ENCODE measurements at places on chromosomes 1 and 21.

DNA sequence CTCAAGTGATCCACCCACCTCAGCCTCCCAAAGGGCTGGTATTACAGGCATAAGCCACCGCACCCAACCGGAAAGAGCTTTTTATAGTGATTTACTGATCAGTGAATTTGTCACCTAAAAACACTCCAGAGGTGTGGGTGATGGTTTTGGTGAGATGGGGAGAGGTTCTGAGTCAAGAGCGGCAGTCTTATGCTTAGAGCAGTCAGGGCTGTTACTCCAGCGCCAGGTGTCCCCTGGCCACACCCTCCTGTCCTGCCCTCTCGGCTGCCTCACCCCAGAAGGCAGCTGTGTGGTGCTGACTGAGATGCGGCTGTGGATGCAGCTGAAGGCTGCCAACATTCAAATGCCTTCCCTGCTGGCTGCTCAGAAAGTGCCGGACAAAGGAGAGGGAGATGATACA lies 94.5 kb upstream of the LPGAT1 start:
- no peak for DNase-seq

GRCh38 chr1:2204415-2205190 lies 10.0 kb upstream of the FAAP20 start:
- no peak for DNase-seq

- DNase-seq: no peak
Observed at GRCh38 chr1:23446661-23447310, 22.2 kb upstream of the TCEA3 start.

GRCh38 chr1:88777604-88778149 lies 93.6 kb downstream of the PKN2 start:
- DNase-seq: no peak

DNA sequence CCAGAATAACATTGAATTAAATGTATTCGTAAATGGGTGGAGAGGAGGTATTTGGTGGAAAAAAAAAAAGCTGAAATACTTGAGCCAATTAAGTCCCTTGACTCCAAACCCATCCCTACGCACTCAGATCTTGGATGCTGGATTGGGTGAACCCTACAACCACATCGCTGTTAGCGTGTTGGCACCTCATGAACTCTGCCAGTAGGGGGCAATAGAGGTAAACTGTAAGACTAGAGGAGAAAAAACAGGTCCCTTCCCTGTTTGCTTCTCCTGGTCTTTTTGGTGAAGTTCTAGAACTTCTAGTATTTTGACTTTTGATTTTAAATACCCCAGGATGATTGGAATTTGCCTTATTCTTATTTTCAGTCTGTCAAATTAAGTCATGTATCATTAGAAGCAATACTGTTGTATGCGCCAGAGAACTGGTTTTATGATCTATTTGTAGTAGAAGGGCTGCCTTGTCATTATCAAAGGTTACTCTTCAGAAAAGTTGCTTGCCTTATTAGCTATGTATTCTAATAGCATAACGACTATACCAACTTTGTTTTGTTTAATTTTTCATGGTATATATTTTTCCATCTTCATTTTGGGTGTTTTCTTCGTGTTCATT lies 1.9 kb upstream of the OR13G1 start:
- peak; percentile 0 for DNase-seq

GRCh38 chr1:235442788-235443429 lies 61.3 kb downstream of the B3GALNT2 start:
- DNase-seq: no peak

- DNase-seq: no peak
Observed at GRCh38 chr1:234229581-234230387, 143.5 kb upstream of the COA6 start.

DNA sequence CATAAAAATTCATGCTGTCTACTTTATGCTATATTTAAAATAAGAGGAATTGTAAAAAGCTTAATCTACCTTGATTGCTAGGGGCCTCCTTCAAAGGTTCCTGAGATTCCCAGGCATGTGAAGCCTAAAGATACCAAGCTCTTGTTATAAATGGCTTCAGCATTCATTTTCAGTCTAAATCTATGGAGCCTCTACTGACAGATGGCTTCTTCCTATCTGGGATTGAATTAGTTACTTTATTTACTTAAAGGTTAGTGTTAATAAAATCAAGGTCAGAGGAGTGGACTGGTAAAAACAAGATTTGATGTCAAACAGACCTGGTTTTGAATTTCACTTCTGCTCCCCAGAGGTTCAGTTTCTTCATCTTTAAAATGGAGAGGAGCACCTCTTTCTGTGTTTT lies 93.7 kb downstream of the TNNI3K start:
- DNase-seq: no peak

- DNase-seq: peak; percentile 58
Observed at GRCh38 chr1:181390410-181391077, 92.8 kb upstream of the CACNA1E start.

DNA sequence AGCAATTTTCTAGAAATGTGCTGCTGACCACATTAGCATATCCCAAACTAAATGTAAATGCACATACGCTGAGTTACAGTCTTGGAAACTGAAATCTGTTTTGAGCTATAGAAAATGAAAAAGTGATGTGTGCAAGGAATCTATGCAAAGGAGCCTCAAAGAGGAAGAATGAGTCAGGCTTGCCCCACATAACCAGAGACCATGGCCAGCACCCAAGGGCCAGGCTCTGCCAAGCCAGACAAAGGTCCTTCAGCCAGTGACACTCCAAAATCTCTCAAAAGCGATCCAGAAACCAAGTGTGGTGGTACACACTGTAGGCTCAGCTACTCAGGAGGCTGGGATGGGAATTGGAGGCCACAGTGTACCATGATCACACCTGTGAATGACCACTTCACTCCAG lies 195.2 kb downstream of the TOMM20 start:
- no peak for DNase-seq

DNA sequence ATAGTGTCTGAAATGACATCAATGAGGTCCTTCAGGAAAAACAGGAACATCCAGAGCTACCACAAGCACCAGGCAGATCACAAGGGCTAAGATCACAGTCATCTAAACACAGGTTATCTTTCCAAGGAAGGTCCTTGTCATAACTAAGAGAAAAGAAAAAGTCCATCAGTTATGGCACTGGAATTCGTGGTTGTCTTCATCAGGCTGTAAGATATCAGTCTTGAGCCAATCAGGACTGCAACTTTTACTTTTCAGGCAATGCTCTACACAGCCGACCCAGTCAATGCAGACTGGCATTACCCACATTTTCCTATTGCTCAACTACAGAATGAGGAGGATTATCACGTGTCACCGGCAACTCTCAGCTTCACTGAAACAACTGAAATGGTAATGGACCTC lies 26.4 kb downstream of the SORT1 start:
- no peak for DNase-seq

DNA sequence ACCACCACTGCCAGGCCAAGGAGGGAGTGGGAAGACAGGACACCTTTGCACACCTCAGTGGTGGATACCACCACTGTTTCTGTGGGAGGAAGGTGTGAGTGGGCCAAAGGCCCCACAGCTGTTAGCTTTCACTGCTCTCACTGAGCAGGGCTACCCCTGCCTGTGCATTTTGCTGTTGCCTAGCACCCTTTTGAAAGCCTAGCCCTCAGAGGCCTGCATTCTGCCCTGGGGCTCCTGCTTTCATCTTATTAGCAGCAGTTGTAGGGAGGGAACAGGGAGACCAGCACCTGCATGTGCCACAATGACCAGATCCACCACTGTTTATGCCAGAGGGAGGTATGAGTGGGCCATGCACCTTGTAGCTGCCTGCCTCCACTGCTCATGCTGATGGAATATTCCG lies 110.9 kb upstream of the C21orf91 start:
- no peak for DNase-seq

DNA sequence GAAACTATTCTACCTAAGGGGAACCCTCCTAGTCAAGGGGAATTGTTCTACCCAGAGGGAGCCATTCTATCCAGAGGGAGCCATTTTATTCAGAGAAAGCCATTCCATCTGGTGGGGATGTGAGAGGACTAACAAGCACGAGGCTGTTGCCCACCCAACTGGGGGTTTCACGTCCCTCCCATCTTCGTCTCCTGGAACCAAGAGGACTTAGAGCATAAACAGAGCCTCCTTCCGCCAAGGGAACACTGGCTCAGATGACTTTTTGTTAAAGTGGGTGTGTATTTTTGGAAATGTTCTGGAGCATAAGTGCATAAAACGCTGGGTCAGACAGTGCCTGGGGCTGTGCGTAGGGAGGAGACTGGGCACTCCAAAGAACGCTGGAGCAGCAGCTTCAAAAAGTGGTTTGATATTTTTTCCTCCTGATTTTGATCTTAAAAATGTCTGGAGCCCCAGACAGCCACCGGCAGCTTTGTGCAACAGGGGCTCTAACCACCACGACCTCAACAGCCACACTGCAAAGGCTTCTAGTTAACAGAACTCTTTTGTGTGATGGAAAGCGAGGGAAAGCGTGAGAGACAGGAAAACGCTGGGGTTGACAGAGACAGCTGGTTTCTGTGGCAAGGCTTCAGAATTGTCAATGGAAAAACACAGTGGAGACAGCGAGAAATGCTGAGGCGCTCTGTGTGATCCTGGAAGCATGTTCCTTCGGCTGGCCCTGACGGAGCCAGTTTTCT lies 363.6 kb upstream of the CAMK1G start:
- DNase-seq: no peak

DNA sequence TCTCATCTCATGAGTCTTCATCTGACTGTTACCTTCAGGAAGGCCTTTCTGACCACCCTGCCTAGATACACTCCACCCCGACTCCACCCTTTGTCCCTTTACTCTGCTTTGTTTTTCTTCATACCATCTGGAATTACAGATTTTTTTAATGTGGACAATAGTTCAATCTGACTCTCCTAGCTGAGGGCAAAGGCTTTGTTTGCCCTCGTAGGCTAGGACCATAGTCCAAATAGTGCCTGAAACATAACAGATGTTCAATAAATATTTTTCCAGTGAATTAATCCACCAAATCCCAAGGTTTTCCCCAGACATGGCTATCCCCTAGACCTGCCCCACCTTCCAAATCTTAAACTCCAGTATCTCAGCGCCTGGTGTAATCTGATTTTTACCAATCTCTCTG lies 176.5 kb upstream of the GJB5 start:
- DNase-seq: no peak

- DNase-seq: no peak
Observed at GRCh38 chr1:235971020-235971419, 93.9 kb downstream of the NID1 start.

DNA sequence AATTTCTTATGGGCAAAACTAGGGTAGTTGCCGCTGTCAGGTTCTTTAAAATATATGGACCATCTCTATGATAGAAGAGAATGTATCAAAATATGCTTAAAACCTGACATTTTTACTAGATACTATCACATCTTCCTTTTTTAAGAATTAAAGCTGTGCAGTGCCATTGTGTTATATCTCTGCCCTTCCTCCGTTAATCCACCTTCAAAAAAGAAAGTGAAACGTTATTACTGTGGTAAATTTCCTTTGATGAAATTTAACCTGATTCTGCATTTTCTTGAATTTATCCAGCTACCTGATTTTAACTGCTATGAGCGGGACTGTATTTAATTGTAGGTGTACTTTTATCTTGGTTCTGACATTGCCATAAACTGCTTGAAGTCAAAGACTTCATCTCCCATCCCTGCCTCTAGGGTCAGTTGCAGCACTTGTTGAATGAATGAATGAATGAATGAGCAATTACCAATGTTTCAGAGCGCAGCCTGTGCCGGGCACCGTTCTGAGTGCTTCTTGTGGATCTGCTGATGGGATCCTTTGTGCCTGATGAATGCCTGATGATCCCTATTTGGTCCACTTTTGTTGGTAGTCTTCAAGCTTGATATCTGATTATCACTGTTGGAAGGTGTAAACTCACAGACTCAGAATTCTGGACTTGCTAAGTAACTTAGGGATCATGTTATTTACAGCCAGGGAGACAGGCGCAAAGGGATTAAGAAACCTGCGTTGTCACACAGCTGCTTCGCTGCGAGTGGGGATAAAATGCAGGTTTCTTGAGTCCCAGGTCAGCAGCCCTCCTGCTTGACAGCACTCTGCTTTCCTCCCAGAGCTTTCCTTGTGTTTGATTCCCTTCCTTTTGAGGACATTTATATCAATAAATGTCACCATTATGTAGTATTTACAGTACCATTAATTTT lies 30.1 kb downstream of the SMYD2 start:
- no peak for DNase-seq

- no peak for DNase-seq
Observed at GRCh38 chr21:45151445-45152160, 77.2 kb downstream of the ADARB1 start.

GRCh38 chr1:197868751-197869489 lies 33.5 kb upstream of the C1orf53 start:
- no peak for DNase-seq

DNA sequence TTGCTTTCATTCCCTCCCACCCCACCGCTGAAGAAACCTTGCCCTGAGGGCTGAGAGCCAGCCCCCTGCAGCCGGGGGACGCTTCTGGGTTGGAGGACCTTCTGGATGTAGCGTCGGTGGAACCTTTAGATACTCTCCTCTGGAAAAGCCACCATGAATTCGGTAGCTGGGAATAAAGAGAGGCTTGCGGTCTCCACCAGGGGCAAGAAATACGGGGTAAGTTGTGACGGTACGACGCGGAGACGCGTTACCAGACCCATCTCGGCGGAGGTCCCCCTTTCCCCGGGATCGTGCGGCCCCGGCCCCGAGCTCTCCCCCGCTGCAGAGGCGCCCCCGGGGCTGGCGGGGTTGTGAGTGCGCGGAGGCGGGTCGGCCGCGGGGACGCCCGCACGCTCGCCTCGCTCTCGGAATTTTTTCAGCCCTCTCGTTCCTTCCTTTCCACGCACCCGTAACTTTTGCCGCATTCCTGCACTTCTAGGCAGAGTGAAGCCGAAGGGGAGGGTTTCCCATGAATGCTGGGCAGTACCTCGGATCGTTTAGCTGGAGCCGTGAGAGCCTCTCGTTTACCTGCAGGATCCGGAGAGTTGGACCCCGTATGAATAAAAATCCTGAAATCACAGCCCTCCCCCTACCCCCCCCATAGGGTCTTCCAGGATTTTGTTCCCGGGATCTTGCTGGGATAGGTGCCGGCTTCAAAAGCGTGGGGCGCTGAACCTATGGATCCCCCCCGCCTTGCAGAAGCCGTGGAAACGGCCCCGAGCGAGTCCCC lies 671 bp downstream of the KIF26B start:
- DNase-seq: peak; percentile 60

DNA sequence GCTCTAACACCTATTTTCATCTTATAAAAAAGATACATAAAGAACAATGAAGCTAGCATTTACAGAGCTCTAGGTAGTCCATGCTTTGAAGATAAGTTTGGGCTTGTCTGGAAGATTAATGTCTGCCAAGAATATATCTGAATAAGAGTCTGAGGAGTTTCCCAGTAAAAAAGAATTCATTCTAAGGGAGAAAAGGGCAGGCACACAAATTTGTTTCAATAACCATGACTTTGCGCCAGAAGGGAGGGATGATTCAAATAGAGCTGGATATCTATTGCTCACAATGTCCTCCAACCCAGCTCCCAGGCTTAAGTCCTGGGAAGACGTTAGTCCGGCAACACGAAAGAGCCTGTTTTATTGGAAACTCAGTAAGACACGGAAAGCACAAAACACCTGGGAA lies 9.7 kb upstream of the TTLL7 start:
- no peak for DNase-seq

GRCh38 chr1:7300893-7301663 lies 470.0 kb upstream of the VAMP3 start:
- no peak for DNase-seq
